Stimulated activated CD4-positive, alpha-beta T cell treated with anti-CD3 and anti-CD28 coated beads, Interleukin-1b, Interleukin-23, amount 100 ng/mL, for 1 hour (primary cell): ENCODE measurements at places on chromosomes 7 and 10.

GRCh38 chr10:42980553-42981357, 96.1 kb upstream of the RET start:
- no peak for DNase-seq

- DNase-seq, result no peak
These were observed 119.6 kb downstream of the PRKAG2 start for GRCh38 chr7:151757274-151757673.

GRCh38 chr10:77522268-77522809, 115.3 kb downstream of the KCNMA1 start:
- no peak for DNase-seq

DNA sequence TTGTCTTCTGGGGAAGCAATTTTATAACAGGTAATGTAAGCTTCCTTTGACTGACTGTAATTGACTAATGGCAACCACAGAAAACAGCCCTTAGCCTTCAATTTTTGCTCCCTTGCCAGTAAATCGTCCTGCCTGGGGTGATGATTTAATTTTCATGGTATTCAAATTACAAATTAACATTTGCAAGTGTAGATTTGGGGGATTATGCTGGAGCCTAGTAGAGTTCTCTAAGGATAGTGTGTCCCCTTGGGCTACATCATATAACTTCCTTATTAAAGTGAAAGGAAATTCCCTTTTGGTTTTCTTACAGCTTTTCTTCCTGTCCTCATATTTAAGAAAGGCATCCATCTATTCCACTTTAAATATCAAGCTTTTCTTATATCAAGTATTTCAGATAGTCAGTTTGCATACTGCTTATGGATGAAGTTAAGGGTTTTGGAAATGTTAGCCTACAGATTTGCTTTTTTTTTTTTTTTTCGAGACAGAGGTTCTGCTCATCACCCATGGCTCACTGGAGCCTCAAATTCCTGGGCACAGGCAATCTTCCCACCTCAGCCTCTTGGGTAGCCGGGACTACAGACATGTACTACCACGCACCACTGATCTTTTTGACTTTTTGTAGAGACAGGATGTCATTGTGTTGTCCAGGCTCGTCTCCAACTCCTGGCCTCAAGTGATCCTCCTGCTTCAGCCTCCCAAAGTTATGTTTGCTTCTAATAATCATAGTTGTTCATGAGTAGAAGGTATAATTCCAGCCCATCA, 35.9 kb upstream of the HDAC9 start:
- no peak for DNase-seq

DNA sequence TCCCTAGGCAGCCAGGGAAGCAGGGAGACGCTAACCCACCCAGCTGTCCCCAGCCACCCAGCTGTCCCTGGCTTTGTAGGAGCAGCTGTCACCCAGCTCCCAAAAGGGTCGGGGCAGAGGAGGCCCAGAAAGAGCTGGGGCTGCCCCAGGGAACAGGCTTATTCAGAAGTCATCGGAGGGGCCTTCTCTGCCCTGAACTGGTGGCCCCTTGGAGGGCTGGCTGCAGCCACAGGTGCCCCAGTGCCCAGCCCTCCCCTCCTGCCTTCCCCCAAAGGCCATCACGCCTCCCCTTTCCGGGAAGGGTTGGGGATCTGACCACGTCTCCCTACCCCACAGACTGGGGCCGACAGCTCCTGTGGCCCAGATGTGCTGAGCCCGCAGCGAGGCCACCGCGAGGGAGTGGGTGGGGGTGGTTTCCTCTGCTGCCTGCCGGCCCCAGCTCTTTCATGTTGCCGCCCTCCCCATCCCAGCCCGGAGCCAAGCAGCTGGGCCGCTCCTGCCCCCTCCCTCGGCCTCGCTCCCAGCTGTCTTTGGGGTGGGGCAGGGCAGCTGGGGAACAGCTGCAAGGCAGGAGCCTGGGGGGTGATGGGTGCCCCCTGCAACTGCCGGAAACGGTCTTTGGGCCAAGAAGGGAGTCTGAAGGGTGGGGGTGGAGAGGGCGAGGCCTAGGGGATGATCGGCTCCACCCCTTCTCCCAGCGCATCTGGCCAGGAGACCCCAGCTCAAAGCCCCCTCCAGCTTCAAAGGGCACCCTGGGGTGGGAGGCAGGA, 16.8 kb downstream of the TRIM8 start:
- DNase-seq, result no peak
